ENCODE measurements at places on chromosomes 11 and 22. TPM values are rescaled to one million over a fixed set of nuclear protein-coding genes. Genes with fewer than 3 reads are reported as not detected.

NXPE2 gene
- 0.07 TPM for total RNA-seq

ROBO4 gene
- total RNA-seq: 1.2 TPM

ALG8 gene
- total RNA-seq: 27.5 TPM

C1QTNF5 gene
- total RNA-seq: 15.8 TPM

DEFB131B gene
- not detected for total RNA-seq

P2RY6 gene
- 1.5 TPM for total RNA-seq

RAB38 gene
- total RNA-seq: 0.52 TPM

CHRDL2 gene
- total RNA-seq: not detected

ZP1 gene
- total RNA-seq: 0.98 TPM

TRIM6 gene
- total RNA-seq: 5.1 TPM

SLC22A12 gene
- total RNA-seq: not detected

CCDC87 gene
- 0.56 TPM for total RNA-seq

APOC3 gene
- total RNA-seq: not detected

All from smooth muscle cell of the pulmonary artery (primary cell).